ENCODE measurements at places on chromosomes 4 and X.

GRCh38 chr4:40206426-40206825 is 9.6 kb downstream of the RHOH start:
- DNase-seq, result no peak

- DNase-seq, result peak; percentile 44
These were observed 244.4 kb upstream of the NDST4 start for GRCh38 chr4:115357776-115358175.

- DNase-seq, result no peak
These were observed 653.9 kb upstream of the AADAT start for GRCh38 chr4:170743633-170744032.

DNA sequence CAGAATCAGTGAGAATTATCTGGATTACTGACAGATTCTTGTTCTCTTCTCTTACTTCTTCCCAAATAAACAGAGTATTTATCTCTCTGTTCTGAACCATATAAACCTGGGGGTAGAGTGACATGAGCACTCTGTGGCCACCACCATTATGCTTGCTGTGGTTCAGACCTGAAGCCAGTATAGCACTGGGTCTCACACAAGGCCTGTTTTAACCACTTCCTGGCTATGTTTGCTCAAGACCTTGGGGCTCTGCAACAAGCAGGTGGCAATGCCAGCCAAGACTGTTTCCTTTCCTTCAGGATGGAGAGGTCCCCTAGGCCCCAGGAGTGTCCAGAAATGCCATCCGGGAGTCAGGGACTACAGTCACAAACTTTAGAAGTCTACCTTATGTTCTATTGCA is 21.7 kb upstream of the HEPH start:
- no peak for DNase-seq

GRCh38 chrX:48451708-48452107 is 18.4 kb downstream of the SLC38A5 start:
- DNase-seq, result peak; percentile 3

- DNase-seq, result peak; percentile 58
These were observed 30.2 kb downstream of the OFD1 start for GRCh38 chrX:13764765-13765164.

DNA sequence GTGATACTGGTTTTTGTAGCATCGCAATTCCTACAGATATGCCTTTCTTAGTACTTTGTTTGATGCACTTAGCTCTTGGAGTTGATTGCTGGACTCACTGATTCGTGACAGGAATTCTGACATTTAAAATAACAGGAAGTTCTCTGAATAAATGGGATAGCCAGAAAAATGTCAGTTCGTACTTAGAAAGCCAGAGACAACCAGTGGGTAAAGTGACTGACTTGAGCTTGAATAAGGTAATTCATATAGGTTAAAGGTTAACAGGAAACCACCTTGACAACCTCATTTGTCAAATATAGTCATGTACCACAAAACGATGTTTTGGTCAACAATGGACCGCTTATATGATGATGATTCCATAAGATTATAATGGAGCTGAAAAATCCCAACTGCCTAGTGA is 181.4 kb downstream of the RPA4 start:
- no peak for DNase-seq

GRCh38 chr4:156628858-156629257 is 342.7 kb downstream of the PDGFC start:
- DNase-seq, result no peak

DNA sequence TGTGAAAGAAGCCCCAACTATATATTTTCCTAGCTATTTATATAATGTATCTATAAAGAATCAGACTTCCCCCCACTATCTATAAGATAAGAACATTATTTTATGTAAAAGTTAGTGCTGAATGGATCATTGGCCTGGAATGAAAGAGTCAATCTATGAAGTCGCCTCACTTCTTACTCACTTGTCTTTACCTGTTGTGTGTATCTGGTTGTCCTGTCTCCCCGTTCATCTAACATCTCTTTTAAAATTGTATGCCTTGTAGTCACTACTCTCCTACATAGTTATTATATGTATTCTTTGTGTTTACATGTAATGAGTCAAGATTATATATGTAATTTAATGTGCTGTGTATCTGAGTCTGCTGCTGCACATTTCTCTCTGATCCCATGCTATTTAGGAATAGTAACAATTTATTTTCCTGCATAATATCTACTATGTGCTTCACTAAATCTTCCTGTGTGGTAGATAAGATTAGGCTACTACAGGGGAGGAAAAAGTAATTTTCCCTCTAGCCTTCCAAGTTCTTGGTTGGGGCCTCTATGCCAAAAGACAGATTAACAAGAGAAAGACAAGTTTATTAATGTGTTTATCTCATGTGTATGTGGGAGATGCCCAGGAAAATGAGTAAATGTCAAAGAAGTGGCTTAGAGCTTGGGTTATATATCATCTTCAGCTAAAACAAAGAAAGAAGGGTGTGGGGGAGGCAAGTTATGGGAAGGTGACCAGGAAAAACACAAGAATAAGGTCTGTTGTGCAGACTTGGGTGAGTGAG is 77.6 kb upstream of the FRMPD4 start:
- no peak for DNase-seq

GRCh38 chrX:108309144-108309543 is 129.1 kb downstream of the COL4A6 start:
- peak; percentile 65 for DNase-seq

DNA sequence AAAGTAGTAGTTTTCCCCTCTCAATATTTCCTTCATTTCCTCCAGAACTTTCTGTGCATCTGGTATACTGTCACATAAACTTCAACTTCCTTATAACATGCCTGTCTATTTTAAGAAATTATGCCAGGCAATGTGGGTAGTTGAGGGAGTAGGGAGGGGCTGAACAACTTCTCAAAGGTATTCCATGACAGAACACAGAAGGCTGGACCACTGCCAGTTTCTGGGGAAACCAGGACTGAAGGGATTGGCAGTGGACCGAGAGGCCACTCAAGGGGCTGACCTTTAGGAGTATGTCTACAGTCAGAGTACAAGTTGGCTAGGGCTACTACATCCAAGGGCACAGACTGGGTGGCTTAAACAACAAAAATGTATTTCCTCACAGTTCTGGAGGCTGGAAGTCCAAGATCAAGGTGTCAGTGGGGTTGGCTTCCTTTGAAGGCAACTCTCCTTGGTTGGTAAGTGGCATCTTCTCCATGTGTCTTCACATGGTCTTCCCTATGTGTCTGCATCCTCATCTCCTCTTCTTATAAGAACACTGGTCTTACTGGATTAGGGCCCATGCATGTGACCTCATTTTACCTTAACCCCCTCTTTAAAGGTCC is 6.9 kb downstream of the SH3RF1 start:
- DNase-seq, result no peak

- peak; percentile 49 for DNase-seq
These were observed 1.1 kb downstream of the RPS6KA6 start for GRCh38 chrX:84186603-84187532.

- no peak for DNase-seq
These were observed 291.7 kb upstream of the GATB start for GRCh38 chr4:152052451-152053057.

DNA sequence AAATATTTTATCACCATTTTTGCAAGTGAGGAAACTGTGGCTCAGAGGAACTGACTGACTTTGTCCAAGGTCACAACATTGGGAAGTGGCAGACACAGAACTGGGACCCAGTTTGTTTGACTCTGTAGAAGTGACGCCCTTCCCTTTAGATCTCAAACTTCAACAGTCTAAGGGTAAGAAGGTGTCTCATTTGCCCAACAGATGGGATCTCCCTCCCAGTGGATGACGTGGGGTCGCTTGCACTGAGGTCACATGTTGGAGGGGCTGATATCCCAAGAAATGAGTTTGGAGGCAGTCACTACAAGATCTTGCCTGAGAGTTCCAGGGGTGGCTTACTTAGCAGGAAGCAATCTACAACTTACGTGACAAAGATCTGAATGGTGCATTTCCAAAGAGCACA is 172.5 kb upstream of the GPC4 start:
- DNase-seq, result no peak

- DNase-seq, result no peak
These were observed 147.8 kb upstream of the PSAPL1 start for GRCh38 chr4:7582313-7583097.

GRCh38 chrX:12999422-12999821 is 24.5 kb downstream of the TMSB4X start:
- no peak for DNase-seq

DNA sequence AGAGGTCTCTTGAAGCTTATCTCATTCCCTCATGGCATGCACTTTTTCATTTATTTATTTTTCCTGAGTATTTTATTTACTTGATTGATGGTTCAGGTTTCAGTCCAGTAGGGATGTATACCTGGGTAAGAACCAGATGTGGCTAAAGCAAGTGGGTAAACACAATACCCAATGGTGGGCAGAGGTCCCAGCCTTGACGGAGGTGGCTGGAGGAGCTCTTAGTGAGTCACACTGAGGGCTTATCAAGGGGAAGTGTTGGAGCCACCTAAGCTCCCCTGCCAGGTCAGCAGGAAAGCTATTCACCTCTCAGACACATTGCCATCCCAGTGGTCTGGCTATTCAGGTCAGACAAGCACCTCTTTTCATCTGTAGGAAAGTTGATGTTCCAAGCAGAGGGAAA is 236.2 kb upstream of the MAGEB16 start:
- peak; percentile 9 for DNase-seq

GRCh38 chrX:56107320-56107719 is 124.8 kb upstream of the KLF8 start:
- DNase-seq, result no peak

- DNase-seq, result no peak
These were observed 11.5 kb upstream of the HDAC8 start for GRCh38 chrX:72584163-72584562.

- no peak for DNase-seq
These were observed 49.8 kb upstream of the PRPS2 start for GRCh38 chrX:12741416-12741815.

GRCh38 chrX:38260231-38260630 is 39.6 kb upstream of the SRPX start:
- DNase-seq, result peak; percentile 65

DNA sequence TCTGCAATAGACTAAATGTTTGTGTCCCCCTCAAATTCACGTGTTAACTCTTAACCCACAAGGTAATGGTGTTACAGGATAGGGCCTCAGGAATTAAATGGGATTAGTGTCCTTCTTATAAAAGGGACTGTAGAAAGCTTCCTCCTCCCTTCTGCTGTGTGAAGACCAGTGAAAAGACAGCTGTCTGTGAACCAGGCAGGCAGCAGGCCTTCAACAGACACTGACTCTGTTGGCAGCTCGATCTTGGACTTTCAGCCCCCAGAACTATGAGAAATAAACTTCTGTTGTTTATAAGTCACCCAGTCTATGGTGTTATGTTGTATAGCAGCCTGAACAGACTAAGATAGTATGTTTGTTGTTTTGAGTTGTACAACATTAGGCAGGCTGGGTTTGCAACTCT is 208.1 kb downstream of the GBA3 start:
- DNase-seq, result no peak

- DNase-seq, result peak; percentile 66
These were observed 114.4 kb downstream of the FRAS1 start for GRCh38 chr4:78171482-78171881.

GRCh38 chrX:65502618-65503017 is 32.0 kb downstream of the LAS1L start:
- DNase-seq, result no peak

Data from mesendoderm (in vitro differentiated cells).